Esophagus squamous epithelium (tissue), 5 donors: ENCODE measurements at places on chromosomes 4 and X.

GRCh38 chr4:47315346-47315745, 148.2 kb downstream of the COMMD8 start:
- DNase-seq, result no peak

GRCh38 chrX:73825569-73825968, 262.6 kb downstream of the CHIC1 start:
- DNase-seq, result no peak

DNA sequence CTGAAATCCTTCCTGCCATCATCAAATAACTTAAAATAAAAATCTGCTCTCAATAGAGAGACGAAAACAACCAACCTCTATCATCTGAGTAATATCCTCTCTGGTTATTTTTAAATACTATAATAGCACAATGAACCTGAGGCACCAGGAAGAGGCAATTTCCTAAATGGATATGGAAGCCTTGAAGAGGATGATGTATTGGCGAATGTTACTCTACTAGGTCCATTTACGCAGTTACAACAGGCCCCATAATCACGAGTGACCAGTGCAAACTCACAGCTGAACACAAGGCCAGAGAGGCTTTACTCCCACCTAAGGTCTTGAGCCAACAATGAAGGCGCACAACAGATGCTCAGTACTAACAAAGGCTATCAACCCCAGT, 678.8 kb upstream of the NR3C2 start:
- no peak for DNase-seq

GRCh38 chr4:115834441-115834840, 721.0 kb upstream of the NDST4 start:
- no peak for DNase-seq

DNA sequence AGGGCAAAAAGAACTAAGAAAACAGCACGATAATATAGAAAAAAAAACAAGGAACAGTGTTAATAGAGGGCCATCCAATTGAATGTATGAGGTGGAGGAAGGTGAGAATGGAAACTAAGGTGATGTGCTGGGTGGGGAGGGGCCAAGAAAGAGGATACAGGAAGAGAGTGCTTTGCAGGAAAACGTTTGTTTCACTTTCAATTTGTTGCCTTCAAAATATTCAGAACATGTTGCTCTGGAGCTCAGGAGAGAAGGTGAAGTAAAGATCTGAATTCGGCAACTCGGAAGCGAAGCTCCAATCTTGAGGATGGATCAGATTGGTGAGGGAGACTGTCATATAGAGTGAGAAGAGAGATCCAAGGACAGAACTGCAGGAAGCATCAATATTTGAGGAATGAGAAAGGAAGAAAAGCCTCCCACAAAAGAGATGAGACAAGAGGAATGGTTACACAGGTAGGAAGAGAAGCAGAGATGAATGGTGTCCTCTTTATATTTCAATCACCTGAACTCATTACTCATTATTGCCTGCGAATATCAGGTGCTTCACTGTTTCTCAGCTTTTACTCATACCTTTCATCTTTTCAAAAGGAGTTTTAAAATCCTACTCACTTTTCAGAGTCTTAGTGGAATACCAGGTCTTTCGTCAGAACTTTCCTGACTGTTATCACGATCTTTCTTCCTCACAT, 14.7 kb upstream of the SEC24D start:
- no peak for DNase-seq

DNA sequence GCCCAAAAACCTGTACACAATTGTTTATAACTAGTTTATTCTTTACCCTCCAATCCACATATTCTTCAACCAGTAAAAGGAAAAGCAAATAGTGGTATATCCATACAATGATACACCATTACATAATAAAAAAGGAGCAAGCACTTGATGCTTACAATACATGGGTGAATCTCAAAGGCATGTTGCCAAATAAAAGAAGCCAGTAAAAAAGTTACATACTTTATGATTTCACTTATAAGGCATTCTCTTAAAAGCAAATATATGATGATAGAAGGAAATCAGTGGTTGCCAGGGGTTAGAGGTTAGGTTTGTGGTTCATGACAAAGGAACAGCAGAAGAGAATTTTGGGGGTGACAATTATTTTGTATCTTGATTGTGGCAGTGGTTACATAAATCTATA, 896.1 kb upstream of the LCORL start:
- DNase-seq, result no peak

DNA sequence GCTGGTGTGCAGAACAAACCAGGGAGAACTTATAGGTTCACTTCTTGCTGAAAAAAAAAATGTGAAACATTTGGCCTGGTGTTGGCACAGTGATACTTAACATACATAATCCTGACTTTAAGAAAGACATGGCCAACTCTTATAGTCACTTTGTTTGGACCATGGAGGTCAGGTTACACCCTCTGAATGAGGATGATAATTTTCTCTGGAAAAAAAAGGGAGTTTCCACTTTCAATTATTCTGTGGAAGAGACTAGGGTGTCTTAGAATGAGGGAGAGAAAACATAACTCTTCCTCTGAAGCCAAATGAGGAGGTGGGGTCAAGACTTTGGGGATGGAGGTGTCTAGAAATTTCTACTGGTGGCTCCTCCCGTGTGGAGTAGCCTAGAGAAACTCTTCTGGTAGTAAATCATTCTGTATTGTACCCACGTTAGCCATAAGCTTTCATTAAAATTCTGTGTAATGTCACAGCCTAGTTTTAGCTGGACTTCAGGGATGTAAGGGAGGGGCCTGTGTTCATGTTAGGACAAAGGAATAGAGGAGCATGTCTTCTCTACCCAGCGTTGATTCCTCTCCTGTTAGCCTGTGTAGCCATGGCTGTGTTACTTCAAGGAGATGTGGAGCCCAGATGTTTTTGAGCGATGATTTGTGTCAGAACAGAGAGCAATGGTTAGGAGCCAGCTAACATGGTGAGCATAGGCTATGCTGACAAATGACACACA, 328.3 kb downstream of the GPAT3 start:
- DNase-seq, result no peak

DNA sequence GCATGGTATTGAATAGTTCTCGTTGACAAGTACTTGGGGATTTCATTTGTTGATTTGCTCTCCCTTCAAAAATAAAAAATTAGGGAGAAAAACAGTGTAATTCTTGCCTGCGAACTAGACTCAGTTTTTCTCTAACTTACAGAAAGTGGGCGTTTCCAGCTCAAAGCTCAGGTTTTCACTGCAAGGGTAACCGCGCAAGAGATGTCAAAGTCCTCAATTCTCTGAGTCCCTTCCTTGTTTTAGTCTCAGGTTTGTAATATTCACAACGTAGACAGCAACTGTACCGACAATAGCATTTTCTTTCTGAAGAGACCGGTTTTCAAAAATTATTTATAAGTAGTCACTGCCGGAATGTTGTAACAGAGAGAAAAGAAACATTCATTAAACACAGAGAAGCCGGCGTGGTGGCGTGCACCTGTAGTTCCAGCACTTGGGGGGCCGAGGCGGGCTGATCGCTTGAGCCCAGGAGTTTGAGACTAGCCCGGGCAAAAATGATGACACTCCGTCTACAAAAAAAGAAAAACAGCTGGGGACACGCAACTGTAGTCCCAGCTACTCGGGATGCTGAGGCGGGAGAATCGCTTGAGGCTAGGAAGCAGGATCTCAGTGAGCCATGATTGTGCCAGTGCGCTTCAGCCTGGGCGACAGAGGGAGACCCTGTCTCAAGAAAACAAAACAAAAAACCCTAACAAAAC, 774 bp downstream of the ZCCHC4 start:
- DNase-seq, result no peak

DNA sequence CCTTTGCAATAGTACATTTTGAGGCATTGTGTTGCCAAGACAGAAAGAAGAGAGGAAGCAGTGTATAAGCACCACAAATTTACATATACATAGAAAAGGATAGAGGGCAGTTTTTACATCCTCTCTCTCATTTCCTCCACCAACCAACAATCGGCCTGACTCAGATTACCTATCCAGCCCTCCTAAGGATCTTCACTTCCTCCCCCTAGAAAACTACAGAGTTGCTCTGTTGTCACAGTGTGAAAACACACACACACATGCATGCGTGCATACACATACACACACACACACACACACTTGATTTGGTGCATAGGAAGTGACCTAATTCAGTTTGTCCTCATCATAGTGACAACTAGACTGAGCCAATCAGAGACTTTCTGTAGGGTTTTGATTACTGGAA, 98.8 kb upstream of the SPRY1 start:
- no peak for DNase-seq

DNA sequence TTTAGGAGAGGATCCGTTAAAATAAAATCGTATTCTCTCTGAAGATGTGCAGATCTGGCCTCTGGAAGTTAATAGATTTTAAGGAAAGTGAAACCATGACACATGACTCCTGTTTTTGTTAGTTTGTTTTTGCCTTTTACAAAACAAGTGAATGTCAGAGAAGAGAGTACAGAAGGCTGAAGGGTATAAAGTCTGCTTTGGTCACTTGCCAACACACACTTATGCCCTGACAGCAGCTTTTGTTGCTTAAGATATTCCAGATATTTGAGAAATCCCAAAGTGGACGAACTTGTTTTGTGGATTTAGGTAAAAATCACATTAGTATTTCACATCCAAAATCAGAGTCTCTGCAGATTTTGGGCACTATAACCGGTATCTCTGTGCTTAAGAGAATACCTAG, 192.4 kb upstream of the RASGEF1B start:
- DNase-seq, result no peak

DNA sequence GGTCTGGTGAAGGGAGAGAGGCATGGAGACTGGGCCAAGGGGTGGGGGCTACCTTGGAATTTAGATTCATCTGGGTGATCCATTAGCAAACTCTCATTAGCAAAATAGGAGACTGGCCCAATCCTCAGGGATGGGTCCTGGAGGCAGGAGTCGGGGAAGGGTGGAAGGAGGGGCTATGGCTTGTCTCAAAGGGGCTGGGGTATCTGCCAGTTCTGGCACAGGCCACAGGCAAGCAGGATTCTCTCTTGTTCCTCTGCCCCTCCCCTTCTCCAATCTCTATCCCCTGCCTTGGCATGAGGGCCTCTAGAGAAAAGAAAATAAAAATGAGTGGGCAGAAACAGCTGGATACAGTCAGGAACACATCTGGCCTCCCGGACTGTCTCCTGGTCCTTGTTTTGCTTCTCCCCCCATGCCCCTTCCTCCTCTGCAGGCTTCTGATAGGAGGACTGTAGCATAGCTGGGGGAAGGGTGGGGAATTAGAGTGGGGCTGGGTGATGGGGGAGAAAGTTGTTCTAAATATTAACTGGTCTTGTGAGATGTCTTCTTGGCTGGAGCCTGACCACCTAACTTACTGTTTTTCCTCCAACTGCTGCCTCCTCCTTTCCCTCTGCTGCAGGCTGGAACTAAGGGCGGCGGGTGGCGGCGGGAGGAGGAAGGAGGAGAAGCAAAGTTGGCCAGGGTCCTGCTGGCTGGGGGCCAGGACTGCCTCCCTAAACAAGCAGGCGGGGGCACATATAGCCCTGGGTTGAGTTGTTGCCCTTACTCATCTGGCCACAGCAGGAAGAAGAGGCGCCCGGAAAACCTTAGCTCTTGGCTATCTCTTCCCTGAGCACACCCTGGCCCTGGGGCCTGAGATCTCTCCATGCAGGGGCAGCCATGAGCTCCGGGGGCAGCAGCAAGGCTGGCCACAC, 53.3 kb upstream of the LAS1L start:
- no peak for DNase-seq

DNA sequence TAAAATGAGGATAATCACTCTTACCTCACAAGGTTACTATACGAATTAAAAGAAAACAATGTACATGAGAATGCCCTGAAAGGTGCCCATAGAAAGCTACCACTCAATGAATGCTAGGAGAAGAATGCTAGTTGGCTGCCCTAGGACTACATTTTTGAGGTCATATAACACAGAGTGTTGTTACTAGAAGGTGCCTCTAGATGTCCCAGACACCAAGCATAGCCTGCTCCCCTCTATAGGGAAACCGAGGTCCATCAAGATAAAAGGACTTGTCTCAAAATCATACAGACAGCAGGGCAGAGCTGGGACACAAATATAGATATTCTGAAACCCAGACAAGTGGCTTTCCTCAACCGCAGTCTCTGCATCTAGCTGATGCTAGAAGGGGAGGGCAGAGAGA, 147.0 kb upstream of the ARHGEF9 start:
- no peak for DNase-seq

DNA sequence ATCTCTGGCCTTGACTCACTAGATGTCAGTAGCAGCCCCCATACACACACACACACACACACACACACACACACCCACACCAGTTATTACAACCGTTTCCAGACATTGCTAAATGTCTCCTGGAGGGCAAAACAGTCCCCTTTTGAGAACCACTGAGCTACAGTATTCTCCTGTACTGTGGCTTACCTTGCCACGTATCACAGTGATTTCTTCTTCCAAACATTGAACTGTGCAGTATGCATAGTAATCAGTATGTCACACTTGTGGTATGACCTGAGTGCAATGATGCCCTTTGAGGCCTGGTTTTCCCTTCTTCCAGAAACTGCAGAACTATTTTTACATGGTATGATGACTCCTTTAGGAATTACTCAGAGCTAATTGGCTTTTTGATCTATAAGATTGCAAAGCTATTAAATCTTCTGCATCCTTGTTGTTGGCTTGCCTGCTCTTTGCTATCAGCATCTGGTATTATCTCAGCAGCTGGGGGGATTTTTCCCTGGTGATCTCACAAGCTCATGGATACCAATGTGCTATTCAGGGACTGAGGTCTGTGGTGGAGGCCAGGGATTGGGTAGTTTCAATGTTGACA, 3.6 kb upstream of the THOC2 start:
- DNase-seq, result no peak

- DNase-seq, result no peak
Measured at GRCh38 chr4:151417164-151417571, 8.2 kb downstream of the FHIP1A start.

- DNase-seq, result no peak
Measured at GRCh38 chr4:6298852-6299251, 29.2 kb downstream of the WFS1 start.

DNA sequence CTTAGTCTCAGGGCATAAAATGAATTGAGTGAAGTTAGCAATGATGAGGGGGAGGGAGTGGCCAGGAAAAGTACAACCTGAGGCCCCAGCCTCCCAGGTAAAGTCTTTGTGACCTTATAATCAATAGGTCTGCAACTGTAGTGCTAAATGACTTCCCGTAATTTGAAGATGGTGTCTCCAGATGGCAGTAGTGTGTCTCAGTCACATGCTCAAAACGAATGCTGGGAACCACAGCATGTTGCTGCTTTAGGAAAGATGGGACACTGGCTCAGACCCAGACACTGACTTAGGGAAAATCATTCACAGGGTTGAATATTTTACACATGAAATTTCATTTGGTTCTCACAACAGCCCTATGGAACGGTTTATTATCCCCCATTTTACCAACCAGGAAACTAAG, 10.3 kb downstream of the SRPX2 start:
- DNase-seq, result no peak

- DNase-seq, result no peak
Measured at GRCh38 chrX:139204571-139204897, 326.0 kb upstream of the F9 start.
